Esophagus squamous epithelium (tissue), 5 donors: ENCODE measurements at places on chromosomes 11 and 22. TPM values are rescaled to one million over a fixed set of nuclear protein-coding genes. Genes with fewer than 3 reads are reported as not detected.

The CACNA1I gene
- total RNA-seq, result 0.38 TPM

The HORMAD2 gene
- total RNA-seq, result not detected

GRCh38 chr11:69705901-69706787 is 2.3 kb upstream of the FGF19 start:
- DNase-seq, result no peak

GRCh38 chr11:103699216-103699615 is 337.2 kb upstream of the DDI1 start:
- DNase-seq, result no peak

DNA sequence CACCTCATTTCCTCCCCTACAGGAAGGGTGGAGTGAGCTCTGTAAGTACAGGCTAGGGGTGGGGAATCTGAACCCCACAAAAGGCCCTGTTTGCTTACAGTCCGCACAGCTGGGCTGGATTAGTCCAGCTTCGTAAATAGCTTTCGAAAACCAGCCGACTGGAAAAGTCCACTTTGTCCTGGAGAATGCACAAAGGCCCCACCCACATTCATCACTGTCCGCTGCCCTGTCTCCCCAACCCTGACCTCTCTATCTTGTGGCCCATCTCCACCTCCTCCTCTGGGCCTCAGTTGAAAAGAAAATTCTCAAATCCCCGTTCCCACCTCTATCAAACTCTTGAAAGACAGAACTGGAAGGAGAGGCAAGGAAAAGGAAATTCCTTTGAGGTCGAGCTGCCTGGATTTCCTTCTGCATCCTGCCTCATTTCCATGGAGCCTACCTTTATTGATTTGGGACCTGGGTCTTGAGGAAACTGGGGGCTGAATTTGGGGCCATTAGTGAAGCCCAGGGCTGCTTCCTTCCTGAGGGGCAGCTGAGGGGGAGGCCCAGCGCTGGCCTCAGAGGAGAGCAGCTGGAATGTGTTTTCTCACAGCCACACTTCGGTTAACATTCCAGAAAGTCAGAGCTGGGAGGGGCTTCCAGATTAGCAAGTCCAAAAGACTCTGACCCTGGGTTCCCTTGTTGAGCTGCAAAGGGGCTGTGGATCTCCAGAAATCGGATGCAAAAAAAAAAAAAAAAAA is 147.6 kb downstream of the FBXO7 start:
- DNase-seq, result no peak

The SCUBE1 gene
- 0.38 TPM for total RNA-seq

- no peak for DNase-seq
These were observed 40.6 kb upstream of the ARL14EP start for GRCh38 chr11:30282289-30282631.

DNA sequence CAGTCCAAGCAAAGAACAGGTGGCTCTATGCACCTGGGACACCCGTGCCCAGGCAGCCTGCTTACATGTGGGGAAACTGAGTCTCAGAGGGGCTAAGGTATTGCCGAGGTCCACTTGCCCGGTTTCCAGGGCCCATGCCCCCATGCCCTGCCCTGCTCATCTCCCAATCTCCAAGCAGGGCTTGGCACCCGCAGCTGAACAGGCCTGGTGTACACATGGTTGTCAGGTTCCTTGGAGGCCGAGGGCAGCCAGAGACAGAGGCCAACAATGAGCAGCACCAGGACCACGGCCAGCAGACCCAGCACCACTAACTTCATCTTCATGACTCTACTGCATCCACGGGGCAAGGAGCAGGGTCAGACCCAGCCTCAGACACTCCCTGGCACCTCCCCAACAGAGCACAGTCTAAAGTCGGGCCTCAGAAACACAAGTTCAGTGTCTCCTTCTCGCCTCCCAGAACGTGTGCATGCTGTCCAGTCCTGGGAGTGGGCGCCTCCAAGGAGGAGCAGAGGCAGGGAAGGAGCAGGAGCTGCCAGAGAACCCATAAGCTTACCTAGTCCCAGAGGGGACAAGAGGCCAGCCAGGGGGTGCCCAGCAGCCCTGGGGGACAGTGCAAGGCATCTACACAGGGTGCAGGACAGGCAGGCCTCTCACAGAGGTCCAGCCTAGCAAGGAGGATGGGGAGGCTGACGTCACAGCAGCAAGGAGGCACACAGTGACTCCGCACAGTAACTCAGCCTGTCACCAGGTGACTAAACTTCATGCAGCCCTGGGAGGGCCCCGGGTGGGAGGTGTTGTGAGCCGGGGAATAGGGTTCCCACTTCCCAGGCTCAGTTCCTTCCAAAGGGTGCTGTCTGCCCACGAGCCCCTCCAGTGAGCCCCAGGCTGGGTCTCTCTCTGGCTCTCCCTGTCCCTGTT is 20.2 kb upstream of the RGL4 start:
- no peak for DNase-seq

GRCh38 chr22:35128637-35129036 is 62.7 kb downstream of the ISX start:
- DNase-seq, result no peak

The DDI1 gene
- not detected for total RNA-seq

The DCDC1 gene
- not detected for total RNA-seq

DNA sequence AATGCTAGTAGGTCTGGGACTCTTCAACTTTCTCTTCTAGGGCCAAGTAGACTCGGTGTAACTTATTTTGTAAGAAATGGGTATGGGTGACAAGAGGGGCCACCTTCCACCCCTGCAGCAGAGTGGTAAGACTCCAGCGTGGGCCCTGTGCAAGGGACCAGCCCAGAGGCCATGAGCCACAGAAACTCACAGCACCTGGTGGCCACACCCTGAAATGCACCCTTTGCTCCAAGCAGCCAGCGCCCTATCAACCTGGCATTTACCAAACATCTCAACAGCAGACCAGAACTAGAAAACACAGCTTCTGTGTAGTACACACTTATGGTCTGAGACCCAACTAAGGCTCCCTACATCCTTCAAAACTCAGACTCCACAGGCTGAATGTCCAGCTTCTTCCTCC is 5.7 kb downstream of the CDCA5 start:
- no peak for DNase-seq

GRCh38 chr11:42825598-42825997 is 486.2 kb upstream of the API5 start:
- DNase-seq, result no peak

DNA sequence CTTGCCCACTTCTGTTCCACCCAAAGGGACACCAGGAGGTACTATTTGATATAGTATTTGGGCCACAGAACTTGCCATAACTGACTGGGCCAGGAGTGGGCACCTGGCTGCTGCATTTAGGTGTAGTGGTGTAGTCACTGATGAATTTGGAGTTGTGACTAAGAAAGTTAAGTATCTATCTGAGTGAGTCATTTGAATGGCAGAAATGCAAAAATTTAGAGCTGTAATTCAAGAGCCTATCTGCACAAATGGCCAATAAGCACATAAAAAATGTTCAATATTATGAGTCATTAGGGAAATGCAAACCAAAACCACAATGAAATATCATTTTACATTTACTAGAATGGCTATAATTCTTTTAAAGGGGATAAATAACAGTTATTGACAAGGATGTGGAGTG is 14.7 kb downstream of the GLYATL2 start:
- no peak for DNase-seq

The FAM227A gene
- total RNA-seq, result 1.0 TPM

The WNT7B gene
- total RNA-seq, result 10.6 TPM

DNA sequence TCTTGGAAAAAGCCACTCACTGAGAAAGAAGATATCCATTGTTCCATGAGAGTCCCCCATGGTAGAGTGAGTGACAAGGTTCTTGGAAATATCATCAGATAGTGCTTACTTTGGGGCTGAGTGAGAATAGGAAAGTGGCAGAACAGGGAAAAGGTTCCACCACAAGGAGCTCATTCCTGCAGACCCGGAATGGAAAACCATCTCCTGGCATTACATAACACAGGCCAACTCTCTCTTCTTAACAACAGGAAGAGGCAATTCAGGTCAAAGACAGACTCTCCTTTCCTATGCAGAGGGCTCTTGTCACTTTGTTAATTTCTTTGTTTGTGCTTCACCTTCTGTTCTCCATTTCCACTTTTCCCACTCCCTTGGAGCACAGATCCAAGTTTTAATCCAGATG is 259.7 kb downstream of the KIRREL3 start:
- DNase-seq, result no peak

DNA sequence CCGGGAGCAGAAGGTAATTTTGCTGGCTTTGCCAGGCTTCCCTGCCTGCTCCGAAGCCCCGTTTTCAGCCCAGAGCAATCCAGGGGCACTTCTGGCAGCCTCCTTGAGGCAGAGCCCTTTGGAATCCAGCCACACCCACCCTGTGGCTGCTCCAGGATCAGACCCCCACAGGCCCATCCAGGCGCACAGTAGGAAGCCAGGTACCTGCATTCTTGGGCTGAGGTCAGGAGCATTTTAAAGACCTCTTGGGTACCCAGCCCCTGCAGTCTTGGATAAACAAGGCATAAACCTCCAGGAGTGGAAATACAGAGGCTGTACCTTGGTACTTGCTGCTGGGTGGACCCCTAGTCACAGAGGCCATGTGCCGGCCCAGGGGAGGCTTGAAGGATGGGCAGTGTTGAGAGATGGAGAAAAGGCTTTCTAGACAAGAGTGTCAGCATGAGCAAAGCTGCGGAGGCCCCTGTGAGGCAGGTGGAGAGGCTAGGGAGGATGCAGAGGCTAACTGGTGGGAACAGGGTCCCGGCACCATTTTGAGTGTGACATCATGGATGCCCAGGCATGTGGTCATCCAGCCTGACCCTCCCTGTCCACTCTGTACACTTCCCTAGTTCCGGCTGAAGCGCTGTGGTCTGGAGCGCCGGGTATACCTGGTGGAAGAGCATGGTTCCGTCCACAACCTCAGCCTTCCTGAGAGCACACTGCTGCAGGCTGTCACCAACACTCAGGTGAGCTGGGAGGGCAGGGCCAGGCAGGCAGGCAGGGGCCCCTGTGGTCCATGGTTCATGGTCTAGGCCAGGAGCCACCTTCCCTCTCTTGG is 3.9 kb downstream of the MUS81 start:
- no peak for DNase-seq

The CARD18 gene
- not detected for total RNA-seq

The OR5P2 gene
- 1.5 TPM for total RNA-seq

The OR52H1 gene
- not detected for total RNA-seq

The C11orf87 gene
- total RNA-seq, result not detected

GRCh38 chr11:115049796-115050195 is 371.5 kb downstream of the NXPE2 start:
- no peak for DNase-seq

The RCOR2 gene
- total RNA-seq, result 0.49 TPM
